ENCODE measurements at places on chromosomes 2 and 18.

DNA sequence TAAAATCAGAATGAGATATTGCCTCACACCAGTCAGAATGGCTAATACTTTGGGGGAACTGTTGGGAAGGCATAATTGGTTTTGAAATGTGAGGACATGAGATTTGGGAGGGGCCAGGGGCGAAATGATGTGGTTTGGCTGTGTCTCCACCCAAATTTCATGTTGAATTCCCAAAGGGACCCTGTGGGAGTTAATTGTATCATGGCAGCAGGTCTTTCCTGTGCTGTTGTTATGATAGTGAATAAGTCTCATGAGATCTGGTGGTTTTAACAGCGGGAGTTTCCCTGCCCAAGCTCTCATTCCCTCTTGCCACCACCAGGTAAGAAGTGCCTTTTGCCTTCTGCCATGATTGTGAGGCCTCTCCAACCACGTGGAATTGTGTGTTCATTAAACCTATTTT lies 59.6 kb downstream of the CSRNP3 start:
- no peak for DNase-seq

GRCh38 chr2:191643429-191643828 lies 34.5 kb upstream of the NABP1 start:
- no peak for DNase-seq

DNA sequence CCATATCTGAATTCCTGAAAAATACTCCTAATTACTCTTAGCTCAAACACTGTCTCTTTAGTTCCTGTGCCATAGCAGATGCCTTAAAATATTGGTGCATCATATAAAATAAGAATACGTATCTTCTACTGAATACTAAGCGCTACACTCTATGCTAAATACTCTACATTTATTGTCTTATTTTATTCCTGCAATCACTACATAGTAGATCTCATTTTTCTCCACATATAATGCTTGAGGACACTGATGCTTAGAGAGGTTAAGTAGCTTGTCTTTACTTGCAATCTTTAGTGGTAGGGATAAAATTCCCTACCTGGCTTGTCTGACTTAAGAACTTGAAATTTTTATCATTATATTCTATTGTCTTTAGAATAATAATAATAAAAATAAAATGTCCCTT lies 137.3 kb upstream of the SETBP1 start:
- DNase-seq: no peak

DNA sequence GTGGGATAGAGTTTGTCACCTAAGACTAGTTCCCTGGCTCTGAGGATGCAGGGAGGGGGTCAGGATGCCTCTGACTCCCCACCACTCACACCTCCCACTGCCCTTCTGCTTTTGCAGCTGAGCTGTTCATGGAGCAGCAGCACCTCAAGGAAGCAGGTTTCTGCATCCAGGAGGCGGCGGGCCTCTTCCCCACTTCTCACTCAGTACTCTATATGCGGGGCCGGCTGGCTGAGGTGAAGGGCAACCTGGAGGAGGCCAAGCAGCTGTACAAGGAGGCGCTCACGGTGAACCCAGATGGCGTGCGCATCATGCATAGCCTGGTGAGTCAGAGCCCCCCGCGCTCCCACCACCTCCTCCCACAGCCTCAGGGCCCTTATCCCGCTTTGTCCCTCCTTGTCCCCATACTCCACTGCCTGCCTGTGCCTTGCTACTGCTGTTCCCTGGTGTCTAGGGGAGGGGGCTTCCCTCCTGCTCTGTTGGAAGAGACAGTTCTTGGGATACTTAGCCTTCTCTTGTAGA lies 94.4 kb downstream of the STPG4 start:
- no peak for DNase-seq

GRCh38 chr18:73286584-73286983 lies 418.8 kb upstream of the NETO1 start:
- no peak for DNase-seq

DNA sequence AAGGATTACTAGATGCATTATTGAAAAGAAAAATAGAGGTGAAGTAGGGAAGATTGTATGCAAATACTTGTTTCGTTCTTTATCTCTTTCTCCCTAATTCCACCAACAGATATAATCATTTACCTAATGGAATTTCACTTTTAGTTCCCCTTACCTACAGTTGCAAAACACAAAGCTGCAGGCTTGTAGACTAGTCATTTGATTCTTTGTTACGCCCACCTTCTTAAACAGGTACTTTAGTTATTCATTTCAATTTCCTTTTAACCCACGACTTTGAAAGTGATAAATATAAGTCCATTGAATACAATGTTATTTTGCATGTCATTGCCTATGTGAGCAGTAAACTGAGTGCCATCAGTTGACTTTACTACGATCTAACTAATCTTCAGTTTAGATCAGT lies 3.9 kb upstream of the HRH4 start:
- no peak for DNase-seq

GRCh38 chr2:46135228-46135855 lies 161.9 kb upstream of the EPAS1 start:
- no peak for DNase-seq

GRCh38 chr2:181178823-181179412 lies 198.5 kb downstream of the UBE2E3 start:
- DNase-seq: no peak

DNA sequence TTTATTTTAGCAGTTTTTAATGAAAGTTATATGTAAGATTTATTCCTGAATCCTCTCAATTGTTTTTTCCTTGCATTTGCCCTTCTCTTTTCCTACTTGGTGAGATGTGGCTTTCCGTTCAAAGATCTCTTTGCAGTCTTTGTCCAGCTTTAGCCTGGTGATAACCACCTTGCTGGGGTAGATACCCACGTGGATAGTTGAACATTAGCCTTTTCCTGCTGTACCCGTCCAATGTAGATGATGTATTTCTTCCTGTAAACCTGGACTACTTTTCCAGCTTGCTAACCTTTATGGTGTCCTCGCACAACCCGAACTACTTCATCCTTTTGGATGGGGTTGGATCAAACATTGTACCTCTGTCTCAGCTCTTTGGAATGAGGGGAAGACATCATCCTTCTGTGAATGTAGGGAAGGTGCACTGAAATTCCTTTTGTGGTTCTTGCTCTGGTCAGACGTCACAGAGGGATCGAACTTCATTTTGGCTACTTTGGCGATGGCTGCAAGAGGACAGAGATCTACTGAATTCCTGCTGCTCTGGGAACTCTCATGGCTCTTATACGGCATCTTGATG lies 293.2 kb upstream of the EPAS1 start:
- no peak for DNase-seq

GRCh38 chr2:157839162-157839801 lies 36.8 kb downstream of the ACVR1 start:
- DNase-seq: peak; percentile 85

DNA sequence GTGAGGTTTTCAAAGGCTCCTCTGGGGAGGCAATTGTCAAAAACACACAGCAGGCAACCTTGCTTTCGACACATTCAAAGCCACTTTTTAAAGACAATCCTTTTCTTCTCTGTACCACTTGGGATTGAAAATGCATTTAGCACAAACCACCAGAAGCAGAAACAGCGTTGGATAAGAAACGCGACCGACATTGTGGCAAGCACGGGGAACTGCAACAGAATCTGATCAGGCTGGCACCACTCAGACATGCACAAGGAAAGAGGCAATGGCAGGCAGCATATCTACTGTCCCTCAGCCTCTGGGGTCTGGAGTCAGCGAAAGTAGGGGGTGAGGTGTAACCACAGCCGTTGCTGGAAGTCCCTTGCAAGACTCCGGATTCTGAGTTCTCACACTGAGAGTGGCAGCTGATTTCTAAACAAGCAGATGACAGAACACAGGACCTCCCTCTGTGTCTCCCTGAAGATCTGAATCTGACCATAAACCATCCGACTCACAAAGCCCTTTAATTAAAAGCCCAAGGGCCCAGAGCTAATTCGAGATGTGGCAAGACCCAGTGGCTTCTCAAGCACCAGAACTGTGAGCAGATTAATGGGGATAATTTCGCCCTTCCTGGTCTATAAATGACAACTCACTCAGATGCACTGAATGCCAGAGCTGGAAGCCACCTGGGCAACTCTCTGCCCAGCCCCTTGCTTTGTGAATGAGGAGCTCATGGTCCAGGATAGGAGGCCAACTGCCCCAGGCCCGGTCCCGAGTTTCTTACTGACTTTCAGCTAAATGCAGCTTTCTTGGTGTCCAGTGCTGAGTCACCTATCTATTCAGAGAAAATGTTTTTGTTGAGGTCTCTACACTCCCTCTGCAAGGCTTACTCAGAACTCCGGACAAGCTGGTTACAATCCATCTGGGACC lies 29.6 kb downstream of the CYRIA start:
- DNase-seq: no peak

DNA sequence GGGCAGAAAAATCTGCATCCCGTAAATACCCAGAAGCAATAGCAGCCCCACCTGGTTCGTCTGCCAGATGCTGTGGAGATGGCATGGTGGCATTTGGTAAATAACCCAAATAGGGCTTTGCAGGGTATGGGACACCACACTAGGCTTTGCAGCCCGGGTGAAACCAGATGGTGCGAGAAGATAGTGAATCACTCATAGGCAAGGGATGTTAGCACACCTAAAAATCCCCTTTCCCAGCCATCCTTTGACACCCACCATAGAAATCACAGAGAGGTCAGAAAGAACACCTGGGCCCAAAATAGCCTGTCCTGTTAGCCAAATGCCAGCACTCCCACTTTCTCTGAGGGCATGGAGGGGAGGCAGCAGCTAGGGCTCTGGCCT lies 47.6 kb downstream of the BCL11A start:
- DNase-seq: no peak

GRCh38 chr2:201157694-201158093 lies 25.2 kb upstream of the CASP10 start:
- no peak for DNase-seq

- DNase-seq: no peak
These were observed 328.7 kb downstream of the SMAD2 start for GRCh38 chr18:47601581-47602272.

DNA sequence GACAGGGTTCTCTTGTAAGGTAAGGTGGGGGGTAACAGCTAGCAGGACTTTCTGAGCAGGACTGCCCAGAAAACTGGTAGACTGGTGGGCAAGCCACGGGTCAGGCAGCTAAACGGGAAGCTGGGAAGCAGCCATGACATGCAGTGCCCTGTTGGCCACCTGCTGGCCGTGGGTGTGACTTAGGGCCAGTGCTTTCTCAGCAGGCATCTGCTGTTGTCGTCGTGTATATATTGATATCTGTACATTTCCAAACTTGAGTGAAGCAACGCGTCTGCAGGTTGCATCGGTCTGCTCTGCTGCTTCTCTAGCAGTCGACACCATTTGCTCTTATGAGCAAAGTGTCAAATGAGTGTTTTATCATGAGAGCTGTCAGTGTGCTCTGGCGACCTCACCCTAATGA lies 31.0 kb downstream of the COA5 start:
- no peak for DNase-seq

DNA sequence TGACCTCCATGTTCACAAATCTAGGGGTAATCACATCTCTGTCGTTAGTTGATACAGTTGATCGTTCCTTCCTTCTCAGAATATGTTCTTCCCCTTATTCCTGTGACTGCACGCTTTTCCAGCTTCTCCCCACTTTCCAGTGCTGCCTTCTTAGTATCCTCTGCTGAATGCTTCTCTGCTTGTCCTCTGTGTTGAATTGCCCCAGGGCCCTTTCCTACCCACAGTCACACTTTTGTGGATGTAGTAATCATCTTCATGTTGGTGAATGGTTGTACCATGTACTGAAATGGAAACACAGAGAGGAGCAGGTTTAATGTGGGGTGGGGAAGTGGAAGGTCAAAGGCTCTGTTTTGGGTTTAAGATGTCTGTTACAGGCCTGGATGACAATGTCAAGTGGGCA lies 47.2 kb downstream of the EML6 start:
- DNase-seq: no peak

GRCh38 chr2:32558492-32558891 lies 69.4 kb upstream of the TTC27 start:
- DNase-seq: no peak

- DNase-seq: no peak
These were observed 402.0 kb downstream of the ALK start for GRCh38 chr2:29519338-29519925.

DNA sequence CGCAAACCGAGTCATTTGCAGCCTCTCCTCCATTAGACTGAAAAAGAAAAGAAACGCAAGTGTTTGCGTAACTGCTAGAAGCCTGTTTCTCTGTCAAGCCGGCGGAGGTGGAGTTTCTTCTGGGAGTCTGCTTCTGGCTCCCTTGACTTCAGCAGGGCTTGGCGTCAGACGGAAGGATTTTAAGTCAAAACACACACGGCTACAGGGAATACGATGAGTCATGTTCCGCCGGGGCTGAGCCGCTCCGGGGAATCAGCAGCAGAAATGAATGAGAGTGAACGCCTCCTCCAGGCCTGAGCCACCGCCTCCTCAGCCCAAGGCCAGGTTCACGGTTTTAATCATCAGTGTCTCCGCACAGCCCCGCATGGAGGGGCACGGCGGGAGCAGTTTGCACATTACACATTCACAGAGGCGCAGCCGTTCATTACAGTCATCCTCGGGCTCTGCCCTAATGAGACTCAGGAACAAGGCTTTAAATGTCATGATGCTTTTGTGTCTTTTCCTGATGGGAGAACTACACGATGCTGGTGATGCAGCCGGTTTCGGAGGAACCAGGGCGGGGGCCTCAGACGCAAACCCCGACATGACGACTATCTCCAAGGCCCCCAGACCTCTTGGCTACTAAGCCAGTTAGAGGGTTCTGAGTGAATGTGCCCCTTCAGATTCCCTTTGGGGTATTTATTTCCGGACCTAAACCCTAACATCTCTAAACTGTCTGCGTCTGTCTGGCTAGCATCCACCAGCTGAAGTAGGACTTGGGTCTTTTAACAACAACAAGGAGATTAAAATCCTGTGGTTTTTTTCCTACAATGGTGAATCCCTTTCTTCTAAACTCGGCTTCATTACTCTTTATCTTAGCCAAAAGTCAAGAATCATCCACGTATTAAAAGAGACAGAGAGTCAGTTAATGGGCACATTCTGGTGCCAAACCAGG lies 11.1 kb upstream of the SCG2 start:
- peak; percentile 68 for DNase-seq

DNA sequence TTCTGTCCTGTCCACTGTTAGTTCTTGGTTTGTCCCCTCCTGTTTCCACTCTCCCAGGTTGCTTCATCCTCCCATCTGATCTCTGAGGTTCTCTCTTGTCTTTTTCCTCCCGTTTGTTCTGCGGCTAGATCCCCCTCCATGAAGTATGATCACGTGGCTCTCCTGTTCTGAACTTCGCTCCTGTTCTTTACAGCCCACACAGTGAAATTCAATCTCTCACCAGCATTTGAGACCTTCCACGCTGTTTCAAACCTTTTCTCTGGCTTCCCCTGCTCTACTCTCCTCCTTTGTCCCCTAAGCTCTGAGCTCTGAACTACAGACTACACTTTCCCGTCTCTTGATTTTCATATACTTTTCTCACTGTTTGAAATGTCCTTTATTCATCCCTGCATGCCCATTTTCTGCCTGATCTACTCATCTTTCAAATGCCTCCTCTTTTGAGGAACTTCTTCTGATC lies 83.5 kb downstream of the OSBPL6 start:
- DNase-seq: peak; percentile 58
